Dorsolateral prefrontal cortex (tissue), 122 donors: ENCODE measurements at places on chromosomes 12 and 14.

GRCh38 chr12:93407054-93407962 is 29.6 kb downstream of the NUDT4 start:
- DNase-seq = no peak

DNA sequence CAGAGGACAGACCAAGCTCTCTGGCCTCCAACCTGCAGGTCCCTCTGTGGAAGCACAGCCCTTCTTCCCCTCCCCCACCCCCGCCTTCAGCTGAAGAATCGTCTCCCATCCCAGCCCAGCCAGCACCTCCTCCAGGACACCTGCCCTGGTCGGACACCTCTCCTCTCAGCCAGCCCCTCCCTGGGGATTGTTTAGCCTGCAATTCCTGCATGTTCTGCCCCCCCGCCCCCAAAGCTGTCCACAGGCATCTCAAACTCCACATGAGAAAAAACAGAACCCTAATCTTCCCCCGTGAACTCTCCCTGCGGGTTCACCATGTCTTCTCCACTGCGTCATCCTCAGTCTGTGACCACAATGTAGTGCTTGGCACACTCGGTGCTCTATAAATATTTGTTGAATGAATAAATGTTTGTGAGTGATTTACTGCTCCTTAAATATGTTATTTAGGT is 24.1 kb downstream of the PRIMA1 start:
- DNase-seq = no peak

GRCh38 chr12:59593761-59594160 is 2.1 kb upstream of the SLC16A7 start:
- no peak for DNase-seq

- no peak for DNase-seq
Measured at GRCh38 chr12:27555361-27555760, 31.4 kb downstream of the PPFIBP1 start.

DNA sequence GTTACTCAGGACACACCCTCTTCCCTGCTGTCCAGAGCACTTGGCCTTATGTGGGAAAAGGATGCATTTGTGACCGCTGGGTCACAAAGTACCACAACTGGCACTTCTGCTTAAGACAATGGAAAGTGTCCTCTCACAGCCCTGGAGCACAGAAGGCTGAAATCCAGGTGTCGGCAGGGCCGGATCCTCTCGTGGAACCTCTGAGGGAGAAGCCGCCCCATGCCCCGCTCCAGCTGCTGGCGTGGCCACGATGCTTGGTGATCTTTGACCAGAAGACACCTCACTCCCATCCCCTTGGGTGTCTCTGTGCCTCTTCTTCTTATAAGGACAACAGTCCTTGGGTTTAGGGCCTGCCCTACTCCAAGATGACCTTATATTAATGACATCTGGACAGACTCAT is 157.0 kb downstream of the PIWIL1 start:
- DNase-seq = no peak

DNA sequence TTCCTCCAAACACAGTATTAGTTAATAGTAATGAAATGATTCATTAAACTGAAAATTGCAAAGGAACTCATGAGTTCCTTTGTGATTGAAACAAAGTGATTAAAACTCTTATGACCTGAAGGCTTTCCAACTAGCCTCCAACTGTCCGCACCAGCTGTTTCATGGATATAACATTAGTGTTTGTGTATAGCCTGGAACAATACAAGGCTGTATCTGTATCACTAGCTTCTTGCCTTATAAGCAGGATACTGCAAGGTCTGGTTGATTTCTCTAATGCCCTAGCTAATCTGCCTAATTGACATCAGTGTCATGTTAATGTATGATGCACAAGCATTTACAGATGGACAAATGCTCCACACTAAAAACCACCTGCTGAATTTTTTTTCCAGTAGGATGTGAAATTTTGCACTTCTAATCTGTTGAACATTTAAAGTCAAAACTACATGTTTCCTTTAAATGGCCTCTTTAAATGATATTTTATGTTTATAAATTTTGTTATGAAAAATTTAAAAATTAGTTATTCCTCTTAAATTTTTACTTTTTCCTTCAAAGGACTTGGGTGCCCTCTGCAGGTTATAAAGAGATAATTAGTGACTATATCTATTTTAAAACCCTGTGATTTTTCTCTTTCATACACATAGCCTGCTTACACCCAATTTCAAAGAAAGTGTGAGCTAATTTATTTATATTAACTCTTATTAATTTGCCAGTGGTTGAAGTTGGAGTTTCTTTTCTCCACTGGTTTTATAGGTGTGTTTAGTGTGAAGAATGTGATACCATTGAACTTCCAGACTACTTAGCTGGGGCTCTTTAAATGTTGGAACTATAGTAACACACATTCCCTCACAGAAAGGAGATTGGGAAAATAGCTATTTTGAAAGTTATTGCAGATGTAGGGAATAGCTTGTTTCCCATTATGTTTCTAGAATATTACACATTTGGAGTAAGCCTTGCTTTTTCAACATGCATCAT is 25.4 kb downstream of the AP5M1 start:
- DNase-seq = no peak

GRCh38 chr12:107655281-107656065 is 30.1 kb upstream of the PWP1 start:
- no peak for DNase-seq

DNA sequence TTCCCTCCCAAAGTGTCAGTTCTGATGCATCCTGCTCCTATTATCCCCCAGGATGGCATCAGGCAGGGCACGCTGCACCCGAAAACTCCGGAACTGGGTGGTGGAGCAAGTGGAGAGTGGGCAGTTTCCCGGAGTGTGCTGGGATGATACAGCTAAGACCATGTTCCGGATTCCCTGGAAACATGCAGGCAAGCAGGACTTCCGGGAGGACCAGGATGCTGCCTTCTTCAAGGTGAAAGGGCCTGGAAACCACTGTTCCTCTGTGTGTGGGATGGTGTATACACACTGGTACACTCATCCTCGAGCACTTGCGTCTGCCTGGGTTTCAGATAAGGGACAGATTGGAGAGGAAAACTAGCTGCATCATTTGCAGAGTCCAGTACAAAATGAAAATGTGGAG is 1.0 kb downstream of the IRF9 start:
- no peak for DNase-seq

GRCh38 chr14:63759456-63759855 is 31.6 kb upstream of the SGPP1 start:
- no peak for DNase-seq

DNA sequence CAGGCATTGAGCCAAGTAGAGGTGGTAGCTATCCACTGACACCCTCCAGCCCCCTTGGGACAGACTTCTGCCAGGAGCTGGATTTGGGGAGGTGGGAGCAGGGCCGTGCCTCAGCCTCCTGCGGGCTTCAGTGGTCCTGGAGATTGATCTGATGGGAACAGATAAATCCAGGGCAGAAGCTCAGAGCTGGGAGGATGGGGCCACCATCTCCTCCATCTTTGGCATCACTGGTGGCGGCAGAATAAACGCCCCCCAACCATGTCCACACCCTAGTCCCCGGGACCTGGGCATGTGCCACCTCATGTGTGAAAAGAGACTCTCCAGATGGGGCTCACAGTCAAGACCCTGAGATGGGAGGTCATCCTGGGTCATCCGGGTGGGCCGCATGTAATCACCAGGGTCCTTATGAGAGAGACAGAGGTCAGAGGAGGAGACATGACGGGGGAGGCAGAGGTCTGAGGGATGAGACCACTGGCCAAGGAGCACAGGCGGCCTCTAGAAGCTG is 209.6 kb upstream of the RTL1 start:
- DNase-seq = no peak

DNA sequence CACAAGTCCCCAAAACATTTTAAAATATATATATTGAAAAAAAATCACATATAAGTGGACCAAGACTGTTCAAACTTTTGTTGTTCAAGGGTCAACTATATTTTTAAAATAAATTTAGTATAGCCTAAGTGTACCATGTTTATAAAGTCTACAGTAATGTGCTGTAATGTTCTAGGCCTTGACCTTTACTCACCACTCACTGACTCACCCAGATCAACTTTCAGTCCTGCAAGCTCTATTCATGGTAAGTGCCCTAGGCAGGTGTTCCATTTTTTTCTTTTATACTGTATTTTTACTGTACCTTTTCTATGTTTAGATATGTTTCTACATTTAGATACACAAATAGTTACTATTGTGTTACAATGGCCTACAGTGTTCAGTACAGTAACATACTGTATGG is 23.4 kb upstream of the TMTC1 start:
- DNase-seq = no peak

DNA sequence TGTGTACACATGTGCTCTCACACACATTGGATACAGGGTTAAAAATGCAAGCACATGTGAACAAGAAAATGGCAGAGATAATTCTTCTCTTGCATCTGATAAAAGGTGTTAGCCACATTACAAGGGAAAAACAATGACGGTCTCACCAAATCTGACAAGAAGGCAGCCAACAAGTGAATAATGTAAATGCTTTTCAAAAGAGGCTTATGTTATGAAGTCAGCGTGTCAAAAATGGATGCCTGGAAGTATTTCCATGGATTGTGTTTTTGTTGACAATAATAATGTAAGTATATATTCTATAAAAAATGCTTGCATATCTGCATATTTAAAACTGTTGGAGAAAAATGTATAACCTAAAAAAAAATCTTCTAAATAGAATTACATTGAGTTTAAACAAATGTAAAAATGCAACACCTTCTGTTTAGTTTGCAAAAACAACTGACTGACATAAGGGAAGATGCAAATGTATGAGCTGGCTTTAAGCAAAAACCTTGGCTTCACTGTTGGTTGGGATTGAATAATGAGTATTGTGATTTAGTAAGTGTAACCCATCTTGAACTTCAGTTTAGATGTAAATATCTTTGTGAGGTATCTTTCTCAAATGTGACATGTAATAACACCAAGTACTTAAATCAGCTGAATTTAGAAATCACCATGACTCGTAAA is 424.9 kb downstream of the PDZRN4 start:
- DNase-seq = no peak

GRCh38 chr14:101780390-101780789 is 18.9 kb downstream of the PPP2R5C start:
- no peak for DNase-seq

DNA sequence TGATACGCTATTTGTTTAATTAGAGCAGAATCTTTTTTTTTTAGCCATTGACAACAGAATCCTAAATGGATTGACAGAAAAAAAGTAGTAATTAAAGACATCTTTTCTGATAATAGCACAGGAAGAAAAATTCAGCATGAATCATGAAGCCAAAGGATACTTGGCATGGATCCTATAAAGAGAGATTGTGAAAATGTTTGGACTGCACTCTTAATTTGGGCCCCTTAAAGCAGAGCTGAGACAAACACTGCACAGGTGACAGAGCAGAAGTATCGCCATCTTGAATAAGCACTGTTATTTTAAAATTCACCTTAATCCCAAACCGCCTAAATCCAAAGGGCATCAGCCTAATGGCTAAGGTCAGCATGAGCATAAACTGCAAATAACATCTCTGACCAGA is 48.8 kb upstream of the SEL1L start:
- no peak for DNase-seq

- DNase-seq = no peak
Measured at GRCh38 chr12:132071040-132071810, 72.9 kb downstream of the DDX51 start.

DNA sequence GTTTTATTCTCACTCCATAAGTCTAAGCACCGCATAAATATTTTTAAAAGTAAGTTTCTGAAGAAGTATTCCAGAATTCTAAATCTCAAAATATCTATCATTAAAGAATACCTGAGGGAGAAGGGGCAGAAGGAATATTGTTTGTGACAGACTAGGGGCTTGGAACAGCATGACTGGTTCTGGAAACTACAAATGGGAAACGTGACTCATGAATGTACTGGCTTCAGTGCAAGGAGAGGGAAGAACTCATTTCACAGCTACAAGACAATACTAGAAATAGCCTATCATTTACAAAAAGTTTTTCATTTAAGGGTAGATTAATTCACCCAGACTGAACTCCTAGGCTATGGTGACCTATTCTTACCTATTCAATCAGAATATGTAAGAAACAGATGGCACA is 121.3 kb downstream of the SLC25A21 start:
- no peak for DNase-seq

DNA sequence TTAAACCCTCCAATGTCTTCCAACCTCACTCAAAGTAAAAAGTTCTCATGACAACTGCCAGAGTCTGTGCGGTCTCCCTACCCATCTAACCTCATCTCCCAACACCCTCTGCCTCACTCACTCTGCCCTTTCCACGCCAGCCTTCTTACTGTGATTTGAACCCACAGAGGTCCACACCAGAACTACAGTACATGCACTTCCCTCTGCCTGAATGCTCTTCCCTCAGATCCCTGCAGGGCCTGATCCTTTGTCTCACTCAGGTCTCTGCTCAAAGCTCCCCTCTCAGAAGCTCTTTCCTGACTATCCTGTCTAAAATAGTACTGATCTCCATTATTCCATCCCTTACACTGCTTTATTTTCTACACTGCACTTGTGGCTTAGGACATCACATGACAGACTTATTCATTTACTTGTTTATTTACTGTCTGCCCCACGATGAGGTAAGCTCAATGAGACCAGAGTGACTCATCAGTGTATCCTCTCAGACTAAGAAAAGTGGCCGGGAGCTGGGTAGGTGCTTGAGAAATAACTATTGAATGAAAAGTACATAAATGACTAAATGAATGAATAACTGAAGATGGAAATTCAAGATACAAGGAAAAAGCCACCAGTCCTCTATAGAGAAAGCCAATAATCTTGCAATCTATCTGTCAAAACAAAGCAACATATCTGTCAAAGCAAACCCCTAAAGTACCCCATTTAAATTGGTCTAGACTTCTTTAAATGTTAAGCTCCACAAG is 17.1 kb downstream of the POMT2 start:
- no peak for DNase-seq

- DNase-seq = no peak
Measured at GRCh38 chr14:22977684-22978486, 4.5 kb downstream of the AJUBA start.

GRCh38 chr12:104258476-104259067 is 43.0 kb downstream of the TXNRD1 start:
- no peak for DNase-seq

DNA sequence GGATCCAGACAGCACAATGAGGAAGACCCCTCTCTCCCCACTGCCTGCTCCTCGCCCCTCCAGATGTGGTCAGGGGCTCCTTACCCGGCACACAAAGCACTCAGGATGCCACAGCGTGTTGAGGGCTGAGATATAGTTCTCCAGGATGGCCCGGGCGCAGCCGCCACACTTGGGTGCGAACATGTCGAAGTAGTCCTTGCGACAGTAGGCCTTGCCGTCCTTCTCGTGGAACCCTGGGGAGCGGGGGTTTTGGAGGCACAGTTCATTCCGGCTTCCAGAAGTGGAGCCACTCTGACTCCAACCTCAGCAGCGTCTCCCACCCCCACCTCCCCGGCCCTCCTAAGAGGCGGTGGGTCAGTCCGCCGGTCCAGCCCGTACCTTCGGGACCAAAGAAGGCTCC is 12.8 kb upstream of the RPLP0 start:
- no peak for DNase-seq

DNA sequence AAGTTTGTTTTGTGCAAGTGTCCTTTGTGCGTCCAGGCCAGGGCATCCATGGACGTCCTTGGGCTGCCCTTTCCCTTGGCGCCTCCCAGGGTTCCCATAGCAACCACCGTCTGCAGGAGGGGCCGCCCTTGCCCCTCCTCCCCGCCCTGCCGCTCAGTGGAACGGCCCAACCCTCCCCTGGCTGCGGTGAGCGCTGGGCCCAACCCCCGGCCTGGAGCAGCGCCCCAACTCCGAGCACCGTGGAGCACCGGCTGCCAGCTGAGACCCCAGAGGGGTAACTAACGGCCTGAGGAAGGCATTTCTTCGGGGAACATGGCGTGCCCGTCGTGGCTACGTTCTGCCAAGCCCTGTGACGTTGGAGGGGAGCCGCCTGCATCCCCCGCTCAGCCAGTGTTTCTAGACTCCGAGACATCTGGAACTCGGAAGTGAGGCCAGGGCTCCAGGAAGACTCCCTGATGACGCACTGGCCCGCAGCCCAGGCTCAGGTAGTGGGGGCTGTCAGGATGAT is 5.3 kb upstream of the ACACB start:
- peak; percentile 87 for DNase-seq
